ENCODE measurements at places on chromosomes 2 and 18.

GRCh38 chr2:4942441-4942840 lies 749.7 kb upstream of the SOX11 start:
- DNase-seq = no peak

DNA sequence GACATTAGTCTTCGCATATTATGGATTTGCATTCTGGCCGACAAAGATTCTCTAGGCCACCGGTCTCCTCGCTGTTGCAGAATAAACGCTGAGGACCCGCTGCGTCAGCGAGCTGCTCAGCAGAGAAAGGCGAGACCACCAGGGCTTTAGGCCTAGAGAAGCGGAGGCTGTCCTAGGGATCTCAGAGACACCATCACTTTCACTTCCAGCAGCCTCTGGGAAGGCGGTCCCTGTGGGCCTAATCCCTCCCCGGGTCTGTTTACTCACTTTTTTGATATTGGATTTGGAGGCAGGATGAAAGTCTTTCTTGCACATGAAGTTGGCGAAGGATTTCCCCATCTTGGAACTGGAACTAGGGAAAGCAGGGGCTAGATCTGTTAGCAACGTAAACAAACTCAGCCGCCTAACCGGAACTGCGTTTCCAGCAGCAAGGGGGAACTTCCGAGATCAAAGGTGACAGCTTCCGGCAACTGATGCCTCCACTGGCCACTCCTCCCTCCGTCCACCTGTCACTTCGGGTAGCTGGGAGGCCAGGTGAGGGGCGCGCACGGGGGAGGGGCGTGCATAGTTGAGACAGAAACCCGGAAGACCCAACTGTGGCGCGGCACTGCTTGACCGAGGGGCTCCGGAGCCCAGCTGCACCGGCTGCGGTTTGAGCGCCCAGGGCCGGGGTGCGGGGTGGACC lies at the start of gene SCRN3:
SCRN3 (plus strand) TSS at position 447 of the 685 bp plus-strand sequence. CDS start 2,554 bp downstream, outside the sequence.
- peak; percentile 40 for DNase-seq

DNA sequence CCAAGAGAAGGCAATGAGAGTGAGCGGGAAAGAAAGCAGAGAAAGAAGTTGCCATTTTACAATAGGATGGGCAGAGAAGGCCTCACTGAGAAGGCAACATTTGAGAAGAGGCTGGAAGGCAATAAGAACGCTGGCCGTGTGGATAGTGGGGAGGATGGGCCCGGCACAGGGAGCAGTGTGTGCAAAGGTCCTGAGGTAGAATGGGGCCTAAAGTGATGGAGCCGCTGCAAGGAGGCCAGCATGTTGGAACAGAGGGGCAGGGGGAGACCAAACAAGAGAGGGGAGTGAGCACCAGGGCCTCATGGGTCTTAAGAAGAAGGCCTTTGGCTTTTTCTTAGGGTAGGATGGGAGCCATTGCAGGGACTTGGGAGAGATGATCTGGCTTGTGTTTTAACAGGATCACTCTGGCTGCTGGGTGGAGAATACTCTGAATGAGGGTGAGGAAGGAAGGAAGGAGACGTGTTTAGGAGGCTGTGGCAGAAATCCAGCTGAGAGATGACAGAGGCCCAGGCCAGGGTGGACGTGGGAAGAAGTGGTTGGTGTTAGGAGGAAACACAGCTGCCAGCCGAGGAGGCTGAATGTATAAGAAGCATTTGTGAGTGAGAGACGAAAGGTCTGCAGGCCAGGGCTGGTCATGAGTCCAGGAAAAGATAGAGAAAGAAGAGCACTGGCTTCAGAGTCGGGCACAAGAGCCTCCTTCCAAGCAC lies 159.8 kb downstream of the KLHL29 start:
- no peak for DNase-seq

DNA sequence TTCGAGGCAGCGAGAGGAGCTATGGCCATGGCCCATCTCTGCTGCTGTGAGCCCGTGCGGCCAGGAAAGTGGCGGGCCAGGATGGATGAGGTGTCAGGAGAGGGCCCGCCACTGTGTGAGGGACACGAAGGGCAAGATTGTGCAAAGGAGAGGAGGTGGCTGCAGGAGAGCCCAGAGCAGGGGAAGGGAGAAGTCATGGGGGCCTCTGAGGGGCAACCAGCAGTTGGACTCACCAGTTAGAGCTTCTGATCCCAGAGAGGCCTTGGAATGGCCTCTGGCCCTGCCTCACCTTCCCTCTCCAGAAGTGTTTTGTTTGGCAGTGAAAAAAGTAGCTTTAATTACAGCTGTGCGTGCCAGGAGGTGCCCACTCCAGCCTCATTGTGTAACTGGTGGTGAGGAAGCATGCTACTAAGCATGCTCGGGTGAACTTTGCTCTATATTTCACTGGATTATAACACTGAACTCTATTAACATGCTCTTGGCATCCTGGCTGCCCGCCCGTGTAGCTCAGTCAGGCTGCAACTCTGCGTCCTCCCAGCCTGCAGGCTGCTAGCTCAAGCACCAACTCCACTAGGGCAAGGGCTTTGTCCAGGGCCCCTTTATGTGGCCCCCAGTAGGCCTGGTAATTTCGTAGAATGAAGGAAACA lies 34.2 kb downstream of the IMPA2 start:
- DNase-seq = no peak

GRCh38 chr2:237297421-237298150 lies 116.4 kb downstream of the COL6A3 start:
- DNase-seq = no peak

DNA sequence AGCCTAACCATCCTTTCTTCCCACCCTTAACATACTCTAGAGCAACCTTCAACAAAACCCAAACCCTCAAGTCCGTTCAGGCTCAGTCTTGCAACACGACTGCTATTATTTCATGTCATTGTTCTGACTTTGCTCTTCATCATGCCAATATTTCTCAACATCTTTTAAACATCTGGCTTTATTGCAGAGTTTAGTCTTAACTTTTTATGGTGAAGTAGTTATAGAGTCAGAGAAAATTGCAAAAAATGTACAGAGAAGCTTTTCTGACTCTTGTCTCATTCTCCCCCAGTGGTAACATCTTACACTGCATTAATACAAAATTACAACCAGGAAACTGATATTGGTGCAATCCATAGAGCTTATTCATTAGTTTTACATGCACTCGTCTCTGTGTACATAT lies 3.9 kb downstream of the MARCO start:
- DNase-seq = no peak
